Amygdala (tissue), 56 donors: ENCODE measurements at places on chromosomes 5 and 9.

- DNase-seq, result no peak
Measured at GRCh38 chr5:151547364-151547763, 43.8 kb downstream of the FAT2 start.

DNA sequence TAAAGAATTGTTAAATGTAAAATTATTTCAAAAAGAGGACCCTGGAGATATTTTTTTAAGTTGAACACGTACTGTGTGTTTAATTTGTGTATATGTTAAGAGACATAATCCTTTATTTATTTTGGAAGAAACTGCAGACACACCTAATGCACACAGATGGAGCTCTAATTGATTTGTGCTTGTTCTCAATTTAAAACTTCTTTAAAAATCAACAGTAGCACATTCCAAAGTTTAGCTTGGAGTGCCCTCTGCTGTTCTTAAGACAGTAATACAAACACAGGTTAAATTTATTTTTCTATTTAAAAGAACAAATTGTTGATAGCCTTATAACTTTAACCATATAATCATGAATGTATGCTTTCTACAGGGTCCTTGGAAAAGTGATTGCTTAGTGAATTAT, 277.6 kb upstream of the ADAMTS16 start:
- DNase-seq, result no peak

DNA sequence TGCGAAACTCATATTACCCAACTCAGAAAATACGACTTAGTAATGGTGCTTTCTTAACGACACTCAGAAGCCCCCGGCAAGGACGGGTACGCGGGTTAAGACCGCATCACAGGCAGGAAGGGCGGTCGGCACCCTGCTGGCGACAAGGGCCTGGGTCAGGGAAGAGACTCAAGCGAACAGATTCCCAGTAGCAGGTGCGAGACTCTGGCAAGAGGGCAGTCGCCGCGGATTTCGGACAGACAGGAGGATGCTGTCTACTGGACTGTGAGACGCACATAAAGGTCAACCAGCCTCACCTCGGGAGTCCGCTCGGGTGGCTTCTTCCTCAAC, 398 bp downstream of the RAPGEF6 start:
- DNase-seq, result no peak

- no peak for DNase-seq
Measured at GRCh38 chr5:93163010-93163663, 417.9 kb downstream of the NR2F1-AS1 start.

DNA sequence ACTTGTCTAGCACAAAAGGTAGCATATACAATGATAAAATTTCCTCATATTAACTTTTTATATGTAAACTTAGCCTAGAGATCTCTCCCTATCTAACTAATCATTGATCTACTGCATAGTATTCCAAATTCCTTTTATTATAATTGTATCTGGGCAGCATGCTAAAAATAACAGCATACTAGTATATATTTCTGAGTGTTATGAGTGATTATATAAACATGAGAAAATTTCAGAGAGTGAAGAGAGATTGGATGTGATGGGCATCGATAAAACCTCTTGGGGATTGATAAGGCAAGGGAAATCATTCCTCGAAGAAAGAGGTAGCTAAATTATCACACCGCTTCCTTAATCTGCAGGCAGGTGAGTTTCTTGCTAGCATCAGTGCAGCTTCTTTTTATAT, 158.2 kb downstream of the HMHB1 start:
- no peak for DNase-seq

GRCh38 chr5:83313436-83313835, 158.1 kb upstream of the VCAN start:
- no peak for DNase-seq

- DNase-seq, result no peak
Measured at GRCh38 chr9:2339416-2339815, 282.2 kb upstream of the VLDLR start.

GRCh38 chr9:30771760-30772159, 1612.7 kb upstream of the ACO1 start:
- no peak for DNase-seq

DNA sequence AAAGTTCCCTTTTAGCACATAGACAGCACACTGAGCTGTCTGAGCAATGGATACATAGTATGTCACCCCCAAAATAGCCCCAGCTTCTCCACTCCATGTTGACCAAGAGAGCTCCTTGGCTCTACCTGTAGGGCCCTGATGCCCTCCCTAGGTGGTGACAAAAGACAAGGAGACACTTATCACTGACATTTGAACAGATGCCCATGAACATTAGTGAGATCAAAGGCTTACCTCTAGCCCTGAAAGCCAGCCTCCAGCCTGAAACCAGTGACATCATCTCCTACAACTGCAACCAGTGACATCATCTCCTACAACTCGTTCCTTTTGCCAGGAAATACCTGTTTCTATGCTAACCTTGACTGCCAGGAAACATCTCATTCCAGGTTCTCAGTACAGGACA, 122.7 kb downstream of the FSTL4 start:
- DNase-seq, result no peak

DNA sequence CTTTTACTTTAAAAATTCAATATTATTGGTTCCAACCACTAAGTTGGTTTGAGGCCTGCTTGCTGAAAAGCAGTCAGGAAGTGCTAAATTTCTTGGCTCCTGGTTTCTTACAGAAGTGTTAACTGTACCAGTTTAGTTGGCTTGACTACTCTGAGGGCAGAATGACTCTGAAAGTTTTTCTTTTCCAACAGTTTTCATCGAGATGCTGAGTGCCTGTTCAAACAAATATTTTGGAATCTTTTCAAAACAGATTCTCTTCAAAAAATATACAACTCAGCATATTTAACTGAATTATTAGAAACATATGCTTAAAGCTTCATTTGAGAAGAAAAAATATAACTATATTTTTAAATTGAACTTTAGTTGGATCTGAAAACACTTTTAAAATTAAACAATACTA, 37.0 kb downstream of the SLC38A9 start:
- DNase-seq, result no peak

DNA sequence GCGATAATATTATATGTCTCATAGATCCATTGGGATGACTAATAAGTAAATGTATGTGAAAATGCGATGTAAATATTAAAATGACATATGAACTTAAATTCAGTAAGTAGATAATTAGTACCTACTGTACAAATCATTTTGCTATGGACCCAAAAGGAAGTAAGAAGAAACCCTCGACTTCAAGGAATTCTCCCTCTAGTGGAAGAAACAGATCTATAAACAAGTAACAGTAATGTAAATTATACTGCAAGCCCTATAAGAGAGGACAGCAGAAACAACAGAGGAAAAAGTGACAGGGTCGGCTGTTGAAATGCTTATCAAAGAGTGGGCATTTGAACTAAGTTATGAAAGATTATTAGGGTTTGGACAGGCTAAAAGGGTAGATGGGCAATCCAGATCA, 320.3 kb downstream of the DMAC1 start:
- no peak for DNase-seq

DNA sequence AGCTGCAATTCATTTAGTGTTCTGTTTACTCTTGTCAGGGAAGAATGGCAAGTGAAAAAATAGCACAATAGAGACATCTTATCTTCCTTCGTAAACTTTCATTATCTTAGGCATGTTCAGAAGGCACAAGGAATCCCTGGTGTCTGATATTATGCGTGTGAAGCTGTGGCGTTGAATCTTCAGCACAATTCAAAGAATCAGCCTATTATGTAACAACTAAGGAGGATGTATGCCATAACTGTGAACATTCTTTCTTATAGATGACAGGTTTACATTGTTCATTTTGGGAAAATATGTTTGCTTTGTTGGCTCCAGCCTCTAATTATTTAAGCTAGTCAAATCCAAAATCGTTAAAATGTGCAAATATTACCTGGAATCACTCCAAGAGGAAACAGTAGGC, 446.1 kb downstream of the ANXA1 start:
- DNase-seq, result no peak

- DNase-seq, result no peak
Measured at GRCh38 chr9:110767559-110768063, 99.0 kb downstream of the MUSK start.

- DNase-seq, result no peak
Measured at GRCh38 chr5:58188262-58188651, 271.6 kb downstream of the PLK2 start.

- DNase-seq, result no peak
Measured at GRCh38 chr9:124321935-124322334, 64.2 kb downstream of the NEK6 start.

- DNase-seq, result no peak
Measured at GRCh38 chr5:66704790-66705425, 108.7 kb downstream of the MAST4 start.

DNA sequence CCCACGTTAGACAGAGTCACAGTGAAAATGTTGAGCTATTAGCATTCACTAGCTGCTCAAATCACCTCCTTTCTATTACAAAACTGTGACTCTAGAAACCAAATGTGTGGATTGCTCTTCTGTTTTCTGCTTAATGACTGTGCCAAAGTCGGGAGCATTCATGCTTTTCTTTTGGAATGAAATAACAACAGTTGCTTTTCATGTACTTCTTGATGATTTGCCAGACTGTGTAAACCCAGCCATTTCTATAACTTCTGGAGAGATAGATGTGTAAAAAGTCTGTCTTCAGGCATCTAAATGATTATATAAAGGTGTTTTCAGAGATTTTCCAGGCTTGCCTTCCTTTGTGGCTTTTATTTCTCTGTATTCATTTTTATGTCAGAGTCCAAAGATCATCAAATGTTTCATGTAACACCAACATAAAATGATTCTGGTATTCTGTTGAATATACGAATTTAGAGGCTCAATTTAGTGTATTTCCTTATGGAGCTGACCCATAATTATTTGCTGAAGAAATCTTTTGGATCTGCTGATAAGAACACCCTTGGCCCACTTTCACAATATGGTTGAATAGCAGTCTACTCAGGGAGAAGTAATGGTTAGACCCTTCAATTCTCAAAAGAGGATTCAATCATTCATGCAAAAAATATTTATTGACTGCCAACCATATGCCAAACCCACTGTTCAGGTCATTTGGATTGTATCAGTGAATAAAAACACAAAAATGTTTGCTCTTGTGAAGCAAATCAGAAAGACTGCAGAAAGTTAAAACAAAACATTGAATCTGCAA, 581.2 kb downstream of the CDH18 start:
- DNase-seq, result no peak
